ENCODE measurements at places on chromosomes 16 and 17.

DNA sequence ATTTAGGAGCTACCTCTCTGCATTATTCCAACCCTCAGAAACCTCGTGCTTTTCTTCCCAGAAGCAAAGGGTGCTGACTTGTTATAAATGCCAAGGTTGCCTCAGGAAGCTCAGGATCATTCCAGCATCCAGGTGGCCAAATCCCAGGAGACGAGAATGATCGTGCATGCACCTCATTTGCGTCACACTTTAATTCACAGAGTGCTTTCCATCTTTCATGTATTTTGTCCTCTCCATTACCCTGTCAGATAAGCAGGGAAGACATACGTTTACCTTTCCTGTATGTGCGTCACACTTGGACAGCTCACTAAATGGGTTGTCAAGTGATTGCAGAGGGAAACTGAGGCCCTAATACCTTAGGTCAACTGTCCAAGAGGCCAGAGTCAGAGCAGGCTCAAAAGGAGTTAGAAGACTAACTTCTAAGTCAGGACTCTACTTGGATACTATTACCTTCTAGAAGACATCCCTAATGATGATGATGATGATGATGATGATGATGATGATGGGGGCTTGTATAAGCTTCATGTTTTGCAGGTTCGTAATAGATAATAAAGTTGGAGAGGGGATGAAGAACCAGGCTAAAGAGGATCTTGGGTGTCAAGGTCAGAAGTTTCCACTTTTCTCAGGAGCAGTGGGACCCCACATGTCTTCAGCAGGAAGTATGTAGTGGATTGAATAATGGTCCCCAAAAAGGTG lies 150.6 kb upstream of the TNRC6C start:
- no peak for DNase-seq

GRCh38 chr16:1146409-1146808 lies 6.5 kb upstream of the CACNA1H start:
- DNase-seq, result no peak

- DNase-seq, result no peak
These were observed 480 bp downstream of the KIF19 start for GRCh38 chr17:74326506-74326905.

DNA sequence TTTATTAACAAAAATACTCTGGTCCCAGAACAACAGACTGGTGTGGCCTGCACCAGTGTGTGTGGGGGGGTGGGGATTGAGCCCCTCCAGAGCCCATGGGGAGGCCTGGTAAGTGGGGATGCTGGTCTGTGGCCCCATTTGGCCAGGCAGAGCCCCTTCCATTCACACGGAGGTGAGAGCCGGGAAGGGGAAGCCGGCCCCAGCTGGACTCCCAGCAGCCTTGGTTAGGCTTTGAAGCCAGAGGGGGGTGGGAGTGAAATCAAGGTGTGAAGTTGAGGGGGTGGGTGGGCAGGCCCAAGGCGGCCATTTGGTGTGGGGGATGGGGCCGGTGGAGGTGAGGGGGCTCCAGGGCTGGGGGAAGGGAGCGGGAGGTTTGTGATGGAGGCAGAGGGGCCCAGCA lies 5.9 kb downstream of the TBX6 start:
- DNase-seq, result no peak

- no peak for DNase-seq
These were observed 56.2 kb downstream of the ADCY9 start for GRCh38 chr16:4060009-4060408.

- DNase-seq, result no peak
These were observed 23.0 kb downstream of the RARA start for GRCh38 chr17:40331743-40332641.

- DNase-seq, result no peak
These were observed 41.4 kb downstream of the CMIP start for GRCh38 chr16:81485824-81486539.

GRCh38 chr17:32741381-32741780 lies 135.5 kb downstream of the MYO1D start:
- no peak for DNase-seq

DNA sequence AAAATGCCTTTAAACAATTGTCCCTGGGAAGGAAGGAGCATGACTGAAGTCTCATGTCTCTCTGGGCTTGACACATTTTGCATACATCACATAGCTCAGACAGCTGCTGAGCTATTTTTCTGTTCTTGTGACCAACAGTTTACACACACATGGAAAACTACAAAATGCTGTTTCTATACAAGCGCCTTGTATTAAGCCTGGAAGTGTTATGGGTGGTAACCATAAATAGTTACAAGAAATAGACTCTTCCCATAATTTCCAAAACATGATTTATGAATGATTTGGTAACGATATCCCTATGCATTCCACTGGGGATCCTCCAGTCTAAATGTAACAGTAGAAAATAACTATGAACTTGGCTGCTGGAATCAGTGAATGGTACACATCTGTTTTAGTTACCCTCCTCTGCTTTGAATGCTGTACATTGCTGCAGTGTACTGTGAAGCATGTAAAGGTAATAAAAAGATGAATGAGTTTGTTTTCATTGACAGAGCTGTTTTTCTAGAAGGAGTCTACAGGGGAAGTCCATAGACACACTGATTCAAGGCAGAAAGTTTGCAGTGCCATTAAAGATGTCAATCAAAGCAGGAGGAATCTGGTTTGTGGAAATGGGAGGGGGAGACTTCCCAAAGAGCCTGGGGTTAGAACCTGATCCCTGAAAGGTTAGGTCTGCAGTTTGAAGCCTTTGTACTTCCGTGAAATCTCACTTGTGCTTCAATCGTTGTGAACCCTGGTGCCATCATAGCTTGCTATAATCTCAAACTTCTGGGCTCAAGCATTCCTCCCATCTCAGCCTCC lies 5.0 kb downstream of the ACSF2 start:
- no peak for DNase-seq

GRCh38 chr17:40073454-40074174 lies 10.8 kb downstream of the THRA start:
- no peak for DNase-seq

DNA sequence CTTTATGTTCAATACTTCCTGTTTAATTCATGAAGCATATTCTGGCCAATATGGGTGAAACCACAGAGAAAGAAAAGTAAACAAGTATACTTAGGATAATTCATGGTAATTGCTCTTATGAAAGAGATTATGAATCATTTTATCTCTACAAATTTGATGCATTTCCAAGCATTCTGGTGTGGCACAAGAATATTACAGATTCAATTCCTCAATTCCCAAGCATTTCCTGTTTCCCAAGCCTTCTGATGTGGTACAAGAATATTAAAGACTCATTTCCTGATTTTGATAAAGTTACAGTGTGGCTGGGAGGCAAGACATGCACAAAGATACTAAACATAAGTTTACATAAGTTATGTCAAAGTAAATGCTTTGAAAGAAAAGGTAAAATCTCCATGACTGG lies 126.1 kb upstream of the NUDT7 start:
- no peak for DNase-seq

GRCh38 chr17:68006797-68007196 lies 10.5 kb upstream of the C17orf58 start:
- no peak for DNase-seq

DNA sequence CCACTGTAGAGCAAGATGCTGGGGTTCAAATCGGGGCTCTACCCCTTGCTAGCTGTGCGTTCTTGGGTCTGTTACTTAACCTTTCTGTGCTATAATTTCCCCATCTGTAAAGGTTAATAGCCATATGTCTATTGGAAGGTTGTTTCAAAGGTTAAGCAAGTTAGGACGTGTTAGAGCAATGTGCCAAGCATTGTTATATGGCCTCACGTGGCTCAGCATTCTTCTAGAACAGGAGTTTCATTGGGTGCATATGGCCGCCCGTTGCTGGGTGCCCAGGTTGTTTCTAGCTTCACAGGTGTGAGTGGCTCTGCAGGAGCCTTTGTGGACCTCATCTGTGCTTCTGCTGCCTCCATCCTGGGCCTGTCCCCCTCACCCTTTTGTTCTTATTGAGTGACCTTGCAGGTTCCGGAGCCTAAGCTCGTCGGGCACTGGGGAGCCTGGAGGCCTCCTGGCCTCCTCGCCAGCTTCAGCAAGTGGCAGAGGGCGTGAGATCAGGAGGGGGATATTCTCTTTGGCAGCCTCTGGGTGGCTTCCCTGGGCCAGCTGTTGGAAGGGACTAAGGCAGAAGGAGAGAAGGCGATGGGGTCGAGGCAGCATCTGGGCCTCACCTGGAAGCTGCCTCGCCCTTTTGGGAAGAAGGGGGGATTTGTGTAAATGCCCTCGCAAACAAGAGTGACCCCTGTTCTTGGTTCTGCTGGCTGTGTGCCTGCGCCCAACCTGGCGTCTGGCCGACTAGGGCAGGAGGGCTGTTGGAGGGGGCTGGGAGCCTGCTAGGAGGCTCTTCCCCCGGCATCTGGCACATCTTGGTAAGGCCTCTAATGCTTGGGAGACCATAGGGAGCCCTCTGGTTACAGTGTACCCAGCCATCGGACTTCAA lies 80.2 kb upstream of the CIBAR2 start:
- no peak for DNase-seq

GRCh38 chr16:88392616-88393015 lies 9.9 kb downstream of the ZNF469 start:
- no peak for DNase-seq

DNA sequence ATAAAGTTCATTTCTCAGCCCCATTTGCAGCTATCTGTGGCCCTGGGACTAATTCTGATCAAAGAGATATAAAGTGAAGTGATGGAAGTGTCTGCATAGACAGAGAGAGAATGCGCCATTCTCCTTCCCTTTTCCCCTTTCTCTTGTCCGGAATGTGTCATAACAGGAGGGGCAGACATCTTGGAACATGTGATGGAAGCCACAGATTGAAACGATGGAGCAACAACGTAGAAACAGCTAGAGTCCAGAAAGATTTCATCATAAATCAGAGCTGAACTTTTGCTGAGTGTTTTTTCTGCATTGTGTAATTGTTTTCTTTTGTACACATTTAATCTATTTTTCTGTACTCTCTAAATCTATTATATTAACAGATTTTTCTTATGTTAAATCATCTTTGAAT lies 11.3 kb downstream of the ASGR1 start:
- DNase-seq, result no peak

GRCh38 chr17:81537856-81538555 lies 9.8 kb downstream of the FSCN2 start:
- DNase-seq, result no peak

DNA sequence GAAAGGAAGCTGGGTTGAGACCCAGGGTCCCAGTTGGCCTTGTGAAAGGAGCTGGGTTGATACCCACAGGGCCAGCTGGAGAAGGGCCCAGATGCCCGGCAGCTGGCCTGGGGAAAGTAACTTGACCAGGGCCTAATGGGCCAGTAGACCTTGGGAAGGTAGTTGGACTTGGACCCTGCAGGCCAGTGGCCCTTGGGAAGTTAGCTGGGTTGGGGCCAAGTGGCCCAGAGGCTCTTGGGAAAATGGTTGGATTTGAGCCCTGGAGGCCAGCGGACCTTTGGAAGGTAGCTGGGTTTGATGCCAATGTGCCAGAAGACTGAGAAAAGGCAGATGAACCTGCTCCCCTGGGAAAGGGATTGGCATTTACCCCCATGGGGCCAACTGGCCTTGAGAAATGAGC lies 13.4 kb downstream of the CHTF8 start:
- no peak for DNase-seq

GRCh38 chr17:77371888-77372443 lies 231.2 kb downstream of the SEC14L1 start:
- no peak for DNase-seq

DNA sequence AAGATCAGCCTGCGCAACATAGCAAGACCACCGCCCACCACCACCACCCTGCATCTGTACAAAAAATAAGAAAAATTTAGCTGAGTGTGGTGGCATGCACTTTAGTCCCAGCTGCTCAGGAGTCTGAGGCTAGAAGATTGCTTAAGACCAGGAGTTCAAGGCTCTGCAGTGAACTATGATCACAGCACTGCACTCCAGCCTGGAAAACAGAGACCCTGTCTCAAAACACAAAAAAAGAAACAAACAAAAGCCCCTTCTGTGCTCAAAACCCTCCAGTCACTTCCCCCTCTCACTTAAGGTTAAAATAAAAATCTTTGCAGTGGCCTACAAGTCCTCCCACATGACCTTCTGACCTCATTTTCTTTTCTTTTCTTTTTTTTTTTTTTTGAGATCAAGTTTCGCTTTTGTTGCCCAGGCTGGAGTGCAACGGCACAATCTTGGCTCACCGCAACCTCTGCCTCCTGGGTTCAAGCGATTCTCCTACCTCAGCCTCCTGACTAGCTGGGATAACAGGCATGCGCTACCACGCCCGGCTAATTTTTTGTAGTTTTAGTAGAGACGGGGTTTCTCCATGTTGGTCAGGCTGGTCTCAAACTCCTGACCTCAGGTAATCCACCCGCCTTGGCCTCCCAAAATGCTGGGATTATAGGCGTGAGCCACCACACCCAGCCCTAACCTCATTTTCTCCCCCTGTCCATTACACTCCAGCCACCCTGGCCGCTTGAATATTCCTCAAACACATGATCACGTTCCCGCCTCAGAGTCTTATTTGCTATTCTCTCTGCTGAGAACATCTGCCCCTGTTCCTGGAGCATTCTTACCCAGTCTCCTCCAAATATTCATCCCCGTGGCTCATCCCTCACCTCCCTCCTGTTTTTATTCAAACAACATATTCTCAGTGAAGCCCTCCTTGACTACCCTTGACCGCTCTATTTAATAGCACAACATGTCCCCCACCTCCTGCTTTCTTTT lies 126.6 kb upstream of the MED13 start:
- DNase-seq, result no peak

DNA sequence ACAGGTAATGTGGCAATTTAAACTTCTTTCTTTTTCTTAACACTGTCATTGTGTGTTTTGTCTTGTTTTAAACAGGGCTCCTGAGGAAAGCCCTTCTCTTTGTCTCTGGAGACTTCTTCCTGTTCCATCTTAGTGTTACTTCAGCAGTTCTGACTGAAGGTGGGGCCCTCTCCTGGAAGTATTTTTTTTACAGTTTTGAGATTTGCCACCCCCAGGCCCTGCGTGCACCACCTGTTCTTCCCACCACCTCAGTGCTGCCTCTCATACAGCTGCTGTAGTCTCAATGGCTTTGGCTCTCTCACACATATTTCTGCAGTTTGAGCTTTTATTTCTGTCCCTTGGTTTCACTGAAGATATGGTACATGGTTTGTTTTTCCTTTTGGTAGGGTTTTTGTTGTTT lies 52.5 kb upstream of the ALDH3A1 start:
- DNase-seq, result no peak
